H7 (cell line): ENCODE measurements at places on chromosomes 5 and 9.

- DNase-seq: no peak
These were observed 93.7 kb downstream of the OR2K2 start for GRCh38 chr9:111236332-111236731.

DNA sequence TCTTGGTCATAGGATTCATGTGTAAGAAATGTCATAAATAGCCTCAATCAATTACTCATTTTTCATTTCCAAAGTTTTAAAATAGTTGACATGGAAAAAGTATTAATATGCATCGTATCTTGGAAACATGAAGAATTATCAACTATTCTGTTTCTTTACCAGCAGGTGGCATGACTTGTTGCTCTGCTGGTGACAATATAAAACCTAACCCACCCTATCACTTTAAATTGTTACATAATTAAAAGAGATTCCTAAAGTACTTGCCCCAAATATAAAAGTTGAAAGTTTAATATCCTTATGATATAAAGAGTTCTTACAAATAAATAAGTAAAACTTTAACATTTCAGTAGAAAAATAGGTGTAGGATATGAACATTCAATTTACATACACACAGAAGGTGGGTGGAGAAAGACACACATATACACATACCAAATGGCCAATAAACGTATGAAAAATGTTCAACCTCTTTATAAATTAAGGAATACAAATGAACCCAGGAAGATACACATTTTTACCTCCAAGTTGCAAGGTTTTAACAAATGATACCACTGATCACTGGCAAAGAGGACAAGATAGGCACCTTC is 30.6 kb downstream of the MAP1B start:
- no peak for DNase-seq

DNA sequence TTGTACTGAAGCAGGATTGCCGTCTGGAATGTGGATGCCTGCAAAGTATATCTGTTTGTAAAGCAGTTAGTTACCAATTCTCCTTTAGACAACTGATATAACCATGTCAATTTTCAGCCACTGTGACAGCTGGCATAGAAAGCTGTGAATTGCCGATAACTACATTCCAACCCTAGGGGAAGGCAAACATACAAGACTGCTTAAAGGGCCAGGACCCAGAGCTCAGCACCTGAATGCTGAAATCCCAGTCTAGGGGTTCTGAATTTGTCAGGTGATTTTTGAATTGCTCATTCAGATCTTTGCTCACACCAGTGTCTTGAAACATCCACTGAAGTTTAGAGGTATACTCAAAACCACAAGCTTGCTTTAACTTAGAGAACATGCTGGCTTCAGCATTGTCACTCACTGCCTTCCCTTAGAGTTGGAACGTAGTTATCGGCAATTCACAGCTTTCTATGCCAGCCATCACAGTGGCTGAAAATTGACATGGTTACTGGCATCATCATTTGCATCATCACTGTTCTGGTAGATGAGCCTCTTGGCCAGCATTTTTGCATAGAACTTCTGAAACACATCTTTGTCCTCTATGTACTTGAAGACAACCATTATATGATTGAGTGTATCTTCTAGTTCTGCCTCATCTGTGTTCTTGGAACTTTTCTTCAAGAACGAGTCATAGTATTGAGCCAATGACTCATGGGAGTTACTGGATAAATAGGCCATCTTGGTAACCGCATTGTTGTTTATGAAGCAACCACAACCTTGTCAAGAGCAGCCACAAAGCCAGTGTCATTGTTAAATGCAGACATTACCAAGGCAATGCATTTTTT is 82.1 kb downstream of the CCDC192 start:
- DNase-seq: no peak

DNA sequence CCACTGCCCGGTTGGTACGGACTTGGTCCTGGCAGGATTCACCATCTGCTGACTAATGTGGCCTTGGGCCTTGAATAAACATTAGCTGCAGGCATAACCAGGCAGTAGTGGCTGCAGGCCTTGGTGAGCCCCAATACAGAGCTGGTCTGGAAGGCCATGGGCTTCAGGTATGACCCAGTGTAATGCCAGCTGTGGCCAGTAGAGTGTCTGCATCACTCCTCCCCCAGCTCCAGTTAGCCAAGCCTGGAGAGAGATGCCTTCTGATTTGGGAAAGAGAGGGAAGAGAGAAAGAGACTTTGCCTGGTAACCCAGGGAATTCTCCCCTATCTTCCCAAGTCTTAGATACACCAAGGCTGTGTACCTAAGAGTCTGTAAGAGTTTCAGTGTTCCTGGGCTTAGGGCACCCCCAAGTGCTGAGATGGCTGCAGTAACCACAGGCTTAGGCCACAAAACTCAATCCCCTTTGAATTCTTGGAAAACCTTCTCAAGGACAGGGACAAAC is 5.6 kb upstream of the C5 start:
- DNase-seq: peak; percentile 43
